ENCODE measurements at places on chromosomes 16 and 17.

DNA sequence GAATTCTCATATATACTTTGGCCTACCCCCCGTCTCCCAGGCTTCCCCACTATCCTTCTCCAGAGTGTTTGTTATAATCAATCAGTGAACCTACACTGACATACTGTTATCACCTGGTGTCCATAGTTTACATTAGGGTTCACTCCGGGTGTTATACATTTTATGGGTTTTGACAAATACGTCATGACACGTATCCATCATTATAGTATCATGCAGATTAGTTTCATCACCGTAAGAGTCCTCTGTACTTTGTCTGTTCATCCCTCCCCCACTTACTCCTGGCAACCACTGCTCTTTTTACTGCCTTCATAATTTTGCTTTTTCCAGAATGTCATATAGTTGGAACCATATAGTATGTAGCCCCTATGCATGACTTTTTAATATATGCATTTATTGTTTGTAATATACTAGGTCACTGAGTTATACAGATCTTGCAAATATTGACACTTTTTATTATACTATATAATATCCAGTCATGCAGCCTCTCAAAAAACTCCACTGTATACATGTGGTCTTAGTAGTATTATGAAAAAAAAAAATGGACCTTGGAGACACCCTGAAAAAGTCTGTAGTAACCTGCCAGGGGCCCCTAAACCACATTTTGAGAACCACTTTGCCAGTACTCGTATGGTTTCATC lies 28.4 kb downstream of the PPM1D start:
- no peak for DNase-seq

GRCh38 chr17:5665164-5665563 lies 80.9 kb upstream of the NLRP1 start:
- no peak for DNase-seq

DNA sequence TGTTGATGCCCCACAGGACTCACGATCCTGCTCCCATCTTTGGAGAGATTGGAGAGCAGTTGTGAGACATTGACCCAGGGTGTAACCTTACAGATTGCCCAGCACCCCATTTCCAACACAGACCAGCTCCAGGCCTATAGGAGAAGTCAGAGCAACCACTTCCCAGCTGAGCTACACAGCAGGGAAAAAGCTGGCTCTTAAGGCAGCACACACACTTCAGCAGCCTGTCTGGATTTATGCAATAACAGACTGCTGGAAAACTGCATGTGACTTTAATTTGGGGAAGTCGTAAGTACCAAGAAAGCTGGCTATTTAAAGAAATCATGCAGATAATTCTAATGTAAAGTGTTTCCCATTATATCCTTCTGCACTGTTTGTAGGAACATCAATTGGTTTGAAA lies 30.8 kb downstream of the NOG start:
- no peak for DNase-seq

- no peak for DNase-seq
Measured at GRCh38 chr17:82914375-82914774, 74.6 kb upstream of the ZNF750 start.

DNA sequence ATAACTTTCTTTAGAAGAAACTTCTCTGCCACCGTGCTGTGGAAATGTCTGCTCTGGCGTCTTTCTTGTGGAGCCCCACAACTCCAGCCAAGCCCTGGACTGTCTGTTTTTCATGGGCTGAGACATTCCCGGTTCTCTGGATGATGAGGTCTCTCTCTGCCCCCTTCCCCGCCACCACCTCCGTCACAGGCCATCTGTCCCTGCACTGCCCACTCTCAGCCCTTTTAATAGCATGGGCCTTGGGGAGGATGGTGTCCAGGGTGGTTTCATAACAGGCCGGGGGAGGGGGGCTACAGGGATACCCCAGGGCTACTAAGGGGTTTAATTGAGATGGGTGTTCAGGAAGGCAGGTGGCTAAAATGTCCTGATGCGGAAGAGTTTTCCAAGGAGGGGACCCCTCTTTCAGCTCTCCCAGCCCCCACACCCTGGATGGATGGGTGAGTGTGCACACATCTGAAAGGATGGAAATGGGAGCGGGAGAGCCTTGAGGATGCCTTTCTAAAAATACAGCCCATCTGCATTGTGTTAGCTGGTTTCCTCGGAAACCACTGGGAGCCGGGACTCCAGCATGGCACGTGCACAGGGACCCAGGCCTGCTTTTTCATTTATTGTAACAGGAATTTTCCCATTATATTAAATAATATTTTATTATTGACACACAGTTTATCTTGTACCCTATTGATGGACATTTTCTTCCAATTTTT lies 14.6 kb upstream of the NDRG4 start:
- DNase-seq, result no peak

DNA sequence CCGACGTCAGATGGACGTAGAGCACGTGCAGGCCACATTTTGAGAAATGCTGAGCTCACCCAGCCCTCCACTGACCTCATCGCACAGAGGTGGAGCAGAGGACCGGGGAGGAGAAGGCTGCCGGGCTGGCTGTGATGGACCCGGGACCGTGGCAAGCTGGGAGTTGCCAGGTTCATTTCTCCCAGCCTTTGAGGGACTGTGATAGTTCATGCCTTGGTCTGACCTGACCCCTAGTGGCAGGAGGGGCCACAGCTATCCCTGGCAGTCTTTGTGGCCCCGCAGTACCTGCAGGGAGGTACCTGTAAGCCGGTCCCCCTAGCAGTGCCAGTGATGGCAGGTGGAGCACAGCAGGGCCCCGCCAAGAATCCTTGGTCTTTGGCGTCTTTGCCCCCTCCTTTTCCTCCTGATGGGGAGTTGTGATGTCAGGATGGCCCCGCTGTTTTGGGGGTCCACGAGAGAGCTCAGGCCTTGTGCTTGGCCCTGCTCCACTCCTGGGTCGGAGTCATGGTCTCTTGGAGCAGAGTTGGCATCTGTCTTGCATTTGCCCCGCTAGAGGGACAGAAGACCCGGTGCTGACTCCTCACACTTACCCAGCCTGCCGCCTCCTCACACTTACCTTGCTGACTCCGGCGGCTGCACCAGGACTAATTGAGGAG lies 50.4 kb downstream of the OR1D5 start:
- DNase-seq, result peak; percentile 58

Measured in CD4-positive, alpha-beta T cell treated with Interleukin-1 beta for 1 hour (primary cell).